ENCODE measurements at places on chromosomes 4 and X.

DNA sequence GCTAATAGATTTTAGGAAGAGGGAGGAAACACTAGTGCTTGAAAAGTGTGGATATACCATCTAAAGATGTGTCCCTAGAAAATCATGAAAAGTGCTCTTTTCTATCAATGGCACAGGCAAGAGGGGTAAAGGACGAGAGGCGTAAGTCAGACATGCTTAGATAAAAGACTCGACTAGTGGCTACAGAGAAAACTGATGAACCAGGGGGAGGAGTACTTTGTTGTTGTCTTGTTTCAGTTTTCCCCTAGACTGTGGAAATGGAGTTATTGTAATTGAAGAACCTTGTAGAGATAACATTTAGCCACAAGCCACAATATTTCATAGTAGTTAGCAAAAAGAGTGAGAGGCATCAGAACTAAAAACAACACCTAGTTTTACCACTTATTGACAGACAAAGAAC is 21.4 kb downstream of the GALNTL6 start:
- DNase-seq: no peak

DNA sequence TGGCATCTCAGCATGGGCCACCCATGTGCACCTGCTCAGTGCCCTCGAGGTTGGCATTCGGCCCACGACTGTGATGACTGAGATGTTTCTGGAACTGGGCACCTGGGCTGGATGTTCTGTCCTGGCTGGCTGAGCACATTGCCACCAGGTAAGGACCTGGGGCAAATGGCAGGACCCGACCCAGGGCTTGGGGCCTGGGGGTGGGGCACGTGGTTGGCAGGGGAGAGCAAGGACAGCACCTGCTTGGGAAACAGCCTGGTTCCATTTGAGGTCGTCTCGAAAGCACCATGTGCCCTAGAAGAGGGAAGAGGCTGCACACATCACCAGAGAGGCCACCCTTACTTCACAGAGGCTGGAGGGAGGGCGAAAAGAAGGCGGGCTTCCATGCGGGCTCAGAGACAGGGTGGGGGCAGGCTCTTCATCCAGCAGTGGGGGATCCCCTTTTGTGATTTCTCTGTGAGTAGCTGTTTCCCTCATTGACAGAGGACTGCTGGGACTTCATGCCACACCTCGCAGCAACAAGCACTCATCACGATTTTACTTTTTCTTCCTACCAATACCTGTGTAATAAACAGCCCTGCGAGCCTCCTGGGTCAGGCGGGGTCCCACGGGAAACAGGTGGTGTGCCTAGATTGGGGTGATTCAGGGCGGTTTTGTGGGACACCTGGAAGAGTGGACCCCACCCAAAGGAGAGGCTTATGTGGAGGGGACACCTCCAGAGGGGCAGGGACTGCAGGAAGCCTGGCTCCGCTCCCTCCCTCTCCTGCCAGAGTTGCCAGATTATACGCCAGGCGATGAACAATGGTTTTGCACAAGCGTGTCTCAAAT is 12.0 kb downstream of the TMEM187 start:
- peak; percentile 58 for DNase-seq

- DNase-seq: no peak
These were observed 169.2 kb upstream of the AMOT start for GRCh38 chrX:113009837-113010236.

DNA sequence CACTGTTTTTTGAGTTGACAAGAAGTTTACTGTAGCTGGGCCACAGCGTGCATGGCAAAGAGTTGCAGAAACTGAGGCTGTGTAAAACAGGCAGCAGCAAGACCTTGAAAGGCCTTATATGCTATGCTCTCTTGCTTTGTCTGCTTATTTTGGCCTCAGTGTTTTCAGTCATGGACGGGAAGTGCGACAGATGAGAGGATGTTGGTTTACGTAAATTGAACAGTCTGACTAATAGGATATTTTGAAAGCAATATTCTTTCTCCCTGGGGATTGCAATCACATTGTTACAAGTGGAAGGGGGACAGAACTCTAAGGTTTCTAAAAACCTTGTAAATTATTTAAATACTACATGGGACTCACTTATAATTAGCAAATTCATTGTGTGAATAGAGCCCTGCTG is 32.2 kb upstream of the MAGEA10 start:
- DNase-seq: no peak

- no peak for DNase-seq
These were observed 29.2 kb downstream of the MAP7D3 start for GRCh38 chrX:136221851-136222513.

- DNase-seq: no peak
These were observed 91.5 kb downstream of the ATRX start for GRCh38 chrX:77694491-77694890.

DNA sequence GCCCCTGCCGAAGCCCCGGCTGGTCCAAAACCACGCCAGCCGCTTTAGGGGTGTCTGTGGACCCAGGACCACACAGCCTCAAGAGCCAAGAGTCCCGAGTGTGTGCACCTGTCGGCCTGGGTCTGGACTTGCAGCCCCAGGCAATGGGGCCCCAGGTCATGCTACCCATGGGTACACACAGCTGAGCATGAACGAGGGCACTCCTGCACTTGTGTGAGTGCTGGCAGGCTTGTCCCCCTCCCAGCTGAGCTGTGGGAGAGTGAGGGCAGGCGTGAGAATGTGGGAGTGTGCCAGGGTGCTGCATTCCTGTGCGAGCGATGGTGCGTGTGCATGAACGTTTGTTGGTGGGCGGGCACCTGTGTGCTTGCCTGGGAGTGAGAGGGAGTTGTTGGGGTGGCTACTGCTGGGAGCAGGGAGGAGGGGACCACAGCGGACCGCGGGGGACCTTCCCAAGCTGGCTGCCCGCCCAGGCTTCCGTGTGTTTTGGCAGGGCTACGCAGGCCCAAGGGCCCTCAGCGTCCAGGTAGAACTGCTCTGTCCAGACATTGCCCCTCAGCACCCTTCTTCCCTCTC is 30.8 kb downstream of the BLOC1S4 start:
- DNase-seq: no peak

GRCh38 chrX:1449036-1449822 is 3.5 kb downstream of the ASMTL start:
- no peak for DNase-seq

- DNase-seq: no peak
These were observed 120.2 kb upstream of the PSAPL1 start for GRCh38 chr4:7554905-7555304.

DNA sequence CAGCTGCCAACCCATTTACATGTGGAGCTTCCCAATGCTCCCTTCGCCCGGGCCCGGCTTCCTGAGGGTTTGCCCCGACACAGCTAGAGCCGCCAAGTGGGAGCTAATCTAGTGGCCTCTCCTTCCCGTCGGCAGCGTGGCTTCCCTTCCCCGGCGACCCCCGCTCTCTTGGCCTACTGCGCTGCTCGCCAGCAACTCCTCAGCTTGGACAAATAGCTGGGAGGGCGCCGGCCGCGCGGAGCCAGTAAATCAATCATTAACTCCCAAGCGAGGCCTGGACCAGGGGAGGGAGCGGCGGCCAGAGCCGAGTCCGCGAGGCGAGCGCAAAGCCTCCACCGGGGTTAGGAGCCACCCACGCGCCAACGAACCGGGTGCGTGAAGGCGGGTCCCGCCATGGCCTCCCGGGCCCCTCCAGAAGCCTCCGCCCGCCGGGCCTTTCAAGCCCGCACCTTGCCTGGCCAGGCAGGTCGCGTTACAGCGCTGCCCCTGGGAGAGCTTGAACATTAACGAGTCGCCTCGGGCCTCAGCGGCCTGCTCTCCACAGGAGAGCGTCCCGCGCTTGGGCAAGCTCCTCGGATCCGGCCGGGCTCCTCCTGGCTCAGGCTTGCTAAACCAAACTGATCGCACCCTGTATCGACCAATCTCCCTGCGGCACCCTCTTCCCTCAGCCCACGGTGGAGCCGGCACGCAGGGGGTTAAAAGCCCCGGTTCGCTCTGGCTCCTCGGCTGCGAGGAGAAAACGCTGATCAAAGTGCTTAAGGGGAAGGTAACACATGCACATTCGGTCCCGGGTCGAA is 10.6 kb upstream of the BCOR start:
- no peak for DNase-seq

DNA sequence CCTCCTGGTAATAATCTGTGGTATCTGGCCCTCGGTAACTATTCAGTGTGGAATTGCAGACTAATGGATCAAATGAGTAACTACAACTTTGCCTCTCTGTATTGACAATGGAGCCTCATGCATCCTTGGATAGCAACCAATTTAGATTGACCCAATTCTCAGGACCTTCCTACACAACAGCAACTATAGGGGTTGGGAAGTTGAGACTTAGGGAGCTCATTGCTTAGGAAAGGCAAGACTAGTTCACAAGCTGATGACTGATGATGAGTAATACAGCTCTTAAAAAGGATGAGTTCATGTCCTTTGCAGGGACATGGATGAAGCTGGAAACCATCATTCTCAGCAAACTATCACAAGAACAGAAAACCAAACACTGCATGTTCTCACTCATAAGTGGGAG is 47.5 kb upstream of the KLHL13 start:
- no peak for DNase-seq

- no peak for DNase-seq
These were observed 81.1 kb upstream of the NEIL3 start for GRCh38 chr4:177228599-177228998.

- no peak for DNase-seq
These were observed 16.2 kb downstream of the NKX6-1 start for GRCh38 chr4:84482564-84483563.

GRCh38 chrX:7088968-7089615 is 58.4 kb upstream of the STS start:
- peak; percentile 58 for DNase-seq

DNA sequence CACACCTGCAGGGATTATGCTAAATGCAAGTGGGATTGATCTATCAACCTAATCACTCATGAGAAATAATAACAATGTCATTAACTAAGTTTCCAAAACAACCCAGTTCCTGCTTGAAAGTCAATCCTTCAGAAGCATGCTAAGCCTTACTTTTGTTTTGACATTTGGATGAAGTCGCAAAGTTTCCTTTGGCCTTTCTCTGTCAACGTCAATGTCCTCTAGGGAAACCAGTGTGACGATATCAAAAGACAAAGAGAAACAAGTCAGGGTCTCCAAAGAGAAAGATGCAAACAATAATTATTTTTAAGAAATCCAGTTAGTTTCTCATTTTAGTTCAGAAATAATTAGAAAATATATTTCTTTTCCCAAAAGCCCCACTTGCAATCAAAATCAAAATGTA is 86.7 kb upstream of the SRD5A3 start:
- DNase-seq: no peak

- no peak for DNase-seq
These were observed 114.9 kb downstream of the SPOCK3 start for GRCh38 chr4:167119392-167119791.

Measured in stimulated activated CD4-positive, alpha-beta T cell treated with anti-CD3 and anti-CD28 coated beads, Interleukin-4, amount 100 ng/mL, for 4 hours (primary cell).